ENCODE measurements at places on chromosomes 11 and 22. TPM values are rescaled to one million over a fixed set of nuclear protein-coding genes. Genes with fewer than 3 reads are reported as not detected.

CCDC73 gene
- not detected for total RNA-seq

SAA4 gene
- not detected for total RNA-seq

PLEKHA7 gene
- 6.6 TPM for total RNA-seq

WNT7B gene
- not detected for total RNA-seq

DNA sequence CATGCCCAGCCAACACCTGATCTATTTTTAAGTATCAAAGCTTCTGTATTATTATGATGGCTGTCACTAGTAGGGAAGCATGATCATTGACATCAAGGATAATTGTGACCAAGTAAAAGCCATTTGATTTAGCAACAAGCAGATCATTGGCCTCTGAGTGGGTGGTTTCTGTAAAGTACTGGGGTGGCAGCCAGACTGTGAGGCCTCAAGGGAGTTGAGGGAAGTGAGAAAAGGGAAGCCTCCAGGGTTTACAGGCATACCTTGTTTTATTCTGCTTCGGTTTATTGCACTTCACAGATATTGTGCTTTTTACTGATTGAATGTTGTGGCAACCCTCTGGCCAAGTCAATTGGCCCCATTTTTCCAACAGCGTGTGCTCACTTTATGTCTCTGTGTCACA lies 60.1 kb downstream of the PRR5L start:
- H3K27me3 ChIP-seq: peaks cover 30% of the 10 kb centered on the region
- no peak overlapping the region for H3K27ac ChIP-seq
- H3K4me3 ChIP-seq: no peak overlapping the region
- no peaks in the 10 kb centered on the region for H3K36me3 ChIP-seq
- H3K4me1 ChIP-seq: peaks cover 50% of the 10 kb centered on the region

DNA sequence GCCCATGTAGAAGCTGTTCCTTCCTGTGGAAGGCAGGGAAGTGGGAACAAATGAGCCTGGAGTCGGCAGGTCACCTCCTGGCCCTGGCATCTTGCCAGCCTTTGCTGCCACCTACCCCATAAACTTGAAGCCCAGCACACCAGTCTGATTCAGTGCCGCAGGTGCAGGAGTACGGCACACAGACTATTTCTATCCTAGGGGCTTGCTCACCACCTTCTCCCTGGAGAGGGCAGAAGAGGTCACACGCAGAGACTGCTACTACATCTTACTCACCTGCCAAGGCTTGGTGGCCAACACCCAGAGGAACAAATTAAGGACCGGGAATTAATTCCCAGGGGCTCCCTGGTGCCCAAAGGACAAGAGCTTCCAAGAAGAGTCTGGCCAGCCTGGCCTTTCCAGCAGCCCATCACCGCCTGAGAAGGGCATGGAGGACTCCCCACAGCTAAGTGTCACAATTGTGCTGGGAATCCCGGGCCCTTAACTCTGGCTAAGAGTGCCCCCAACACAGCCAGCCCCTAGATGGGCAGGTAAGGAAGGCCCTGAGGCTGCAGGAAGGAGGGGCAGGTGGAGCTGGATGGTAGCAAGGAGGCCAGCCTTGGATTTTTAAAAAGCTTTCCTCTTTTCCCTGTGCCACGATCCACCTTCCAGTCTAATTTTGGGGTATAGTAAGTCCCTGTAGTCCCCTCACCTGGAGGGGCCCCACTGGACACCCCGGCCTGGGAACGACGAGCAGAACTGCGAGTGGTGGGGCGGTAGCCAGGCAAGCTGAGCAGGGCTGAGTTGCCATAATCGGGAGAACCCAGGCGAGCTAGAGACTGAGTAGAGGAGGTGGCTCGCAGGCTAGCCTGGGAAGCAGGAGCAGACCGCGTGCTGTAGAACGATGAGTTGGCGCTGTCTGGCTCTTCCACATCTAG lies 6.9 kb downstream of the IL18BP start:
- no peaks in the 10 kb centered on the region for H3K4me1 ChIP-seq
- peaks cover 43% of the 10 kb centered on the region for H3K36me3 ChIP-seq
- H3K4me3 ChIP-seq: no peak overlapping the region
- H3K27me3 ChIP-seq: no peaks in the 10 kb centered on the region
- no peak overlapping the region for H3K27ac ChIP-seq

DNA sequence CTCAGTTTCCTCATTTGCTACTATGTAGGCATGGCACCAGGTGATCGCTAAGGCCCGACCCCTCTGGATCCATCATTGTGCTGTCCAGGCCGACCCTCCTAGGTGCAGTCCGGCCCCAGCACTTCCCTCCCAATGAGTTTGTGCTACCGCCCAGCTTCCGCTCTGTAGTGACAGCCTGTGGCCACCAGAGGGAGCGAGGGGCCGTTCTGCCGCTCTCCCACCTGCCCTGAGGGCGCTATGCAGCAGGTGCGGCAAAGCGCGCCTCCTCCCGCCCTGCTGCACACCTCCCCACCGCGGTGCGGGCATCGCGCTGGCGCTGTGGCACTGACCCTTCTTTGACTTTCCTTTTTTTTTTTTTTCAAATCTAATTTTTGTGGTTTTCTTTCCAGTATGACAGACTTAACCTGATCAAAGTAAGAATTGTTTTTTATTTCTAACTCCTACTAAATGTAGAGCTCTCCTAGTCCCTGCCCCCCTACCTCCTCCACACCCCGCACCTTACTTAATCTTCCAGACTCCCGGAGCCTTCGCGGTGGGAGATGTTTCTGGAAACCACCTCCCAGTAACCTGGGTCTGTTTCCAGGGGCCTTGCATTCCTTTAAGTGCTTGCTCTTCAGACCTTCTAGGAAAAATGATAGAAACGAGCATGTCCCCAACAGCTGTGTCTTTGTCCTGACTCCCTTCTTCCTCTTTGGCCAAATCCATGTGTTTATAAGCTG lies 73.7 kb downstream of the SCN3B start:
- peaks cover 5% of the 10 kb centered on the region for H3K4me1 ChIP-seq
- H3K4me3 ChIP-seq: no peak overlapping the region
- no peak overlapping the region for H3K27ac ChIP-seq
- no peaks in the 10 kb centered on the region for H3K36me3 ChIP-seq
- DNase-seq: peak; percentile 72

GRCh38 chr11:116240710-116241109 lies 532.1 kb downstream of the BUD13 start:
- no peak for DNase-seq
- no peaks in the 10 kb centered on the region for H3K27me3 ChIP-seq
- no peak overlapping the region for H3K27ac ChIP-seq

DNA sequence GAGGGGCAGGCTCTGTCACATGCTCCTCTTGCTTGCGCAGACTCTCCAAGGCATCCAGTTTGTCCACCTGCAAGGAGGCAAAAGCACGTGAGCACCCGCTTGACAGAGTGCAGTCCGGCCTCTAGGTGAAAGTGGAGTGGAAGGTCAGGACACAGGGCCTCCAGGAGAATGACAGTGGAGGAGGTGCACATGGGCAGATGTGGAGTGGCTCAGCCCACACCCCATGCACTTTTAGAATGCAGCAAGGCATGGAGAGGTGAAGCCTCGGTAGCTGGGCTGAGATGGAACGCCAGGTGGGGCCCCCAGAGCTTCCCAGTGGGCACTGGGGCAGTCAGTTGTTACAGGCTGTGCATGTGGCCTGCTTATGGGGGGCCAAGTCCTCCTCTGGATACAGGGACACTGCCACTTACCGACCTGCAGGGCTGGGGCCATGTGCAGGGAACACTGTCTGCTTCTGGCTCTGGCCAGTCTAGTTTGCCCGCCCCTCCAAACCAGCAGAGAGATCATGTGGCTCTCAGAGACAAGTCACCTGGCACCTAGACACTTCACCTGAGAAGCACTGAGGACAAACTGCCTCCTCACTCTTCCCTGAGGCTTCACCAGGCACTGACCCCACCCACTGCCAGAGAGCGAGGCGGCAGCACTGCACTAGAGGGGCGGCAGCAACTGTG lies 2.3 kb upstream of the SLC25A1 start:
- H3K27me3 ChIP-seq: no peaks in the 10 kb centered on the region
- peaks cover 25% of the 10 kb centered on the region for H3K4me1 ChIP-seq
- H3K27ac ChIP-seq: no peak overlapping the region
- peaks cover 2% of the 10 kb centered on the region for H3K36me3 ChIP-seq

GRCh38 chr11:113690619-113691569 lies 15.2 kb downstream of the TMPRSS5 start:
- H3K27ac ChIP-seq: no peak overlapping the region
- no peaks in the 10 kb centered on the region for H3K36me3 ChIP-seq
- no peaks in the 10 kb centered on the region for H3K27me3 ChIP-seq
- DNase-seq: peak; percentile 28
- H3K4me3 ChIP-seq: no peak overlapping the region
- H3K4me1 ChIP-seq: no peaks in the 10 kb centered on the region

DNA sequence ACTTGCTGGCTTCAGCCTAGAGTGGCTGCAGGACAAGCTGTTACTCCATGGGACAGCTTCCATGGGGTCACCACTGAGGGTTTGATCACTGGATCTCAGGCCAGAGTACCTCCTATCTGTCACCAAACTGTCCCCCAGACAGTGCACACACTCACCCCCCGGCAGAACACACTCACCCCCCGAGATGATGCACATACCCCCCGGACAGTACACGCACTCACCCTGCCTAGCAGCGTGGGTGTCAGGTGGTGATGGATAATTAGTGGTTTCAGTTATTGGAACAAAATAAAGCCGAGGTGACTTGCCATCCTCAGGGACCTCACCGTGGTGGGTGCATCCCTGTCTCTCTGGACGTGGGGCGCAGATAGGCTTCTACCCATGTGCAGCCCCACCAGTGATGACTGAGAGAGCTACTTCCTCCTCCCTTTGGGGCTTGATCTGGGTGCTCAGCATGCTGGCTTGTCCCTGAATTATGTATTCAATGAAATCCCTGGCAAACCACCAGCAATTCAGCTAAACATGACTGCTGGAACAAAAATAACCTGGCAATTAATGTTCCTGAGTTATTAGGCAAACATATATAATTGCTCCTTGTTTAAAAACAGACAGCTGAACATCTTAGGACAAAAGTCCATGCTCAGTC lies 18.9 kb downstream of the TANGO2 start:
- peaks cover 8% of the 10 kb centered on the region for H3K4me1 ChIP-seq
- H3K4me3 ChIP-seq: no peak overlapping the region
- no peak for DNase-seq
- no peak overlapping the region for H3K27ac ChIP-seq
- H3K27me3 ChIP-seq: no peaks in the 10 kb centered on the region

All from activated CD8-positive, alpha-beta T cell treated with anti-CD3 and anti-CD28 coated beads for 36 hours (primary cell).